ENCODE measurements at places on chromosomes 2 and 18.

- DNase-seq: no peak
Observed at GRCh38 chr18:72368308-72368707, 175.8 kb downstream of the CBLN2 start.

DNA sequence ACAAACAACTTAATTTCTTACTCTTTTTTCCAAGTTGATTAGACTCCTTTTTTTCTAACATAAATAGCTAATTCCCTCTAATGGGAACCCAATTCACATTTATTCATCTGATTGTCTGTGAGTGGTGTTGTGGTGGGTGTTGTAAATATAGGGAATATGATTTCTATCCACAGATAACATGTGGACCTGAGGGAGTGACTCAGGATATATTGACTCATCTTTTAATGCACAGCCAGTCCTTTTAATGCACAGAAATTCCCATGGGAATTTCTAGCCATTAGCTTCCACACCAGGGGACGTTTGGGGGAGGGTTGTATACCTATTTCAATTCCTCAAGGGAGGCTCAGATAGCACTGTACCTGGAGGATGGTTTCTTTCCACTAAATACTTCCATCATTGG lies 1339.6 kb upstream of the LRRTM1 start:
- DNase-seq: no peak

DNA sequence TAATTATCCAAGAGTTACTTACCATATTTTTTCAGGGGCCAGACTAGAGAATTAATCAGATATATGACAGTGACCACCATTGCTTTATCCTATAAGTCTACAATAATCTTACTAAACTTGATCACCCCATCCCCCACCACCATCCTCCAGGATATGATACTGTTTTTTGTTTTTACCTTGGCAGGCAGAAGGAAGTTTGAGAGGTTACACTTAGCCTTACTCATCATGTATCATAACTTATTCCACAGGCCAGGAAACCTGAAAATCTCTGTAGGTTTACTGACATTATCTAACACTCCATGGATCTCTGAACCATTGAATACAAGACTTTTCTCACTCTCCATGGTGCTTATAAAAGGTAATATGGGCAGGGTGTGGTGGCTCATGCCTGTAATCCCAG lies 602.7 kb downstream of the KCNJ3 start:
- no peak for DNase-seq

GRCh38 chr2:238127165-238128060 lies 11.1 kb upstream of the KLHL30 start:
- no peak for DNase-seq

DNA sequence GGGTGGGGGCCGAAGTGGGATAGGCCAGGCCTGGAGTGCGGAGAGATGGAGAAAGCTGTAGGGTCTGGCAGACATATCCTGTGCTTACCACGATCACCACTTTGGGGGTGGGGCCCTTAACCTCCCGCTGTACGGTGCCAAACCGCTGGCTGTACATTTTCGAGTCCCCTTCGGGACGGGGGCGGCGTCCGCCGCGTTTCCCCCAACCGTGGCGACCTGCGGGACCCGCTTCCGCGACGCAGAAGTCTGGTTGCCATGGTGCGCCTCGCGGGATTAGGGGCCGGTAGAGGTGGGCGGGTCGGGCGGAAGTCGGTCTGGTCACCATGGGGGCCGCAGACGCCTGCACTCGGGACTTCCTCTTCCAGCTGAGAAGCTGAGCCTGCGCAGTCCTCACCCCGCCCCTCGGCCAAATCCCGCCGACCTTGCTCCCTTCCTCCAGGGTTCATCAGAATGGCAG lies at the start of gene CFAP53:
Gene CFAP53 (minus strand): TSS at position 248 of the 457 bp plus-strand sequence. CDS start 91 bp downstream, at position 157.
- peak; percentile 89 for DNase-seq

GRCh38 chr2:55120634-55121359 lies 70.5 kb upstream of the RTN4 start:
- no peak for DNase-seq

GRCh38 chr2:159044804-159045286 lies 76.4 kb downstream of the TANC1 start:
- DNase-seq: no peak

DNA sequence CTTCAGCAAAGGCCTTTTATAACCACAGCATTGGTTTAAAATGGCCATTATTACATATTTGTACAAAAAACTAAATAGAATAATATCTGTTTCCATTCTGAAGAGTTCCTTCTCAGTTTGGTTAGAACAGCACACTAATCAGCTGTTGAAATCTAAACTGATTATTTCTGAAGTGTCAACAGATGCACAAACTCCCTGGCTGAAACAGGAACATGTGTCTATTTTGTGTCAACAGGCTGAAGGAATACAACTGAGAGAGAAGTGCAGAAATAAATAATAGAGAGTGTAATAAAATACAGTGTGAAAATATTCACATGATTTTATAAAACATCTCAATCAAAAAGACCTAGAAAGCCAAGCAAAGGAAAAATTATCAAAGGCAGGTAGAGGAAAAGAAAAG lies 29.7 kb downstream of the IKZF2 start:
- DNase-seq: no peak

DNA sequence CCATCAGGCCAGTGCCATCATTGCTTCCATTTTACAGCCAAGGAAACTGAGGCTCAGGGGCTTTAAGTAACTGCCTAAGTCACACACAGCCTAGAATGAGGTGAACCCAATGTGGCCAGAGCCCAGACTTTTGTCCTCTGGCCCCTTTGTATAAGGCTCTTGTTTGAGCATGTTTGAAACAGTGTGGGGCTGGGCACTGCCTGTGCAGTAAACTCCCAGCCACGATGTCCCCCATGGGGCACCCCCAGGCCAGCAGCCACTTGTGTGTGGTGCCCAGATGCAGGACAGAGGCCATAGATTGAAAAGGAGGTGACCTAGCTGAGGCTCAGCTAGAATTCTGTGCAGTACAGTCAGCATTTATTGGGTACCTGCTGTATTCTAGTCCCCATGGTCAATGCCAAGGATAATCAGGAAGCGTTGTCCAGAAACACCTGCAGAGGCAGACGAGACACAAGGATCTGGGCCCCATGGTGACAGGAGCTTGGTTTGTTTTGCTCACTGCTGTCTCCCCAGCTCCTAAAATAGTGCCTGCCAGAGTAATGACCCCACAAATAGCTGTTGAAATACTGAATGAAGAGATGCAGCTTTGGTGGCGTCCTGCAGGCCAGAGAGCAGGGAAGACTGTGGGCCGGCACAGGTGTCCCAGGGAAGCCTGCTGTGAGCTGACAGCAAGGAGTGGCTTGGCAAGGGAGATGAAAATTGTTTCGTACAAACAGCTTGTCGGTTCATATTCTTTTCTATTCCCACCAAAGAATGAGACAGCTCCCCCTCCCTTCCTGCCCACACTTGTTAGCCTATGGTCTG lies 160.7 kb downstream of the LDLRAD4 start:
- DNase-seq: no peak

GRCh38 chr2:102075479-102075878 lies 67.1 kb upstream of the IL1R1 start:
- DNase-seq: no peak

GRCh38 chr2:84197901-84198300 lies 261.2 kb downstream of the SUCLG1 start:
- no peak for DNase-seq

DNA sequence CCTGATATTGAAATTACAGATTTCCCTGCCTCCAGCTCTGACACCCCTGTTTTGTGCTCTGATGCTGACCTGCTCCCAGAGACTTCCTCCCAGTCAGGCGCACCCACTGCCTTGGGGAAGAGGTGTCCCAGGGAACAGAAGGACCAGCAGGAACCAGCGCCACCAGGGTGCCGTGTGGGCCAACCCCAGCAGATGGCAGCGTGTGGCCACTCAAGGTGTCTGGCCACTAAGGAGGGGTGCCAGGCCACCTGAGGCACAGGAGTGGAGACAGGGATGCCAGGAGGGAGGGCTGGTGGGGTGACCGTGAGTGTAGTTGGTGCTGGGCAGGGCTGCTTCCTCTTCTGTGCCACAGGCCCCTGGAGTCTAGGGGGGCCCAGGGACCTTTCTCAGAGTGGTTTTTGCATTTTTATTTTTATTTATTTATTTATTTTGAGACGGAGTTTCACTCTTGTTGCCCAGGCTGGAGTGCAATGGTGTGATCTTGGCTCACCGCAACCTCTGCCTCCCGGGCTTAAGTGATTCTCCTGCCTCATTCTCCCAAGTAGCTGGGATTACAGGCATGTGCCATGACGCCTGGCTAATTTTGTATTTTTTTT lies 56.0 kb downstream of the TEX44 start:
- DNase-seq: peak; percentile 66

DNA sequence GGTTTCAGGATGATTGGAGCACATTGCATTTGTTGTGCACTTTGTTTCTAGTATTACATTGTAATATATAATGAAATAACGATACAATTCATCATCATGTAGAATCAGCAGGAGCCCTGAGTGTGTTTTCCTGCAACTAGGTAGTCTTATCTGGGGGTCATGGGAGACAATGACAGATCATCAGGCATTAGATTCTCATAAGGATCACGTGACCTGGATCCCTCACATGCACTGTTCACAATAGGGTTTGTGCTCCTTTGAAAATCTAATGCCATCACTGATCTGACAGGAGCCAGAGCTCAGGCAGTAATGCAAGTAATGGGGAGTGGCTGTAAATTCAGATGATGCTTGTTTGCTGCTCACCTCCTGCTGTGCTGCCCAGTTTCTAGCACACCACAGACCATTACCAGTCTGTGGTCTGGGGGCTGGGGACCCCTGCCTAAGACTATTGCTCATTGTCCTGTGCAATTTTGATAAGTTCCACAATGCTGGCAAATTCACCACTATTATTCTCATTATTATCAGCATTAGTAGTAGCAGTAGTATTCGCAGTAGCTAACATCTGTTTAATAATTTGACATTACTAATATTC lies 428.7 kb upstream of the TNP1 start:
- DNase-seq: no peak

GRCh38 chr2:70145851-70146739 lies 44.7 kb downstream of the C2orf42 start:
- no peak for DNase-seq

GRCh38 chr2:61460163-61460562 lies 10.7 kb downstream of the USP34 start:
- no peak for DNase-seq

- DNase-seq: no peak
Observed at GRCh38 chr2:230575642-230576324, 136.9 kb upstream of the CAB39 start.

DNA sequence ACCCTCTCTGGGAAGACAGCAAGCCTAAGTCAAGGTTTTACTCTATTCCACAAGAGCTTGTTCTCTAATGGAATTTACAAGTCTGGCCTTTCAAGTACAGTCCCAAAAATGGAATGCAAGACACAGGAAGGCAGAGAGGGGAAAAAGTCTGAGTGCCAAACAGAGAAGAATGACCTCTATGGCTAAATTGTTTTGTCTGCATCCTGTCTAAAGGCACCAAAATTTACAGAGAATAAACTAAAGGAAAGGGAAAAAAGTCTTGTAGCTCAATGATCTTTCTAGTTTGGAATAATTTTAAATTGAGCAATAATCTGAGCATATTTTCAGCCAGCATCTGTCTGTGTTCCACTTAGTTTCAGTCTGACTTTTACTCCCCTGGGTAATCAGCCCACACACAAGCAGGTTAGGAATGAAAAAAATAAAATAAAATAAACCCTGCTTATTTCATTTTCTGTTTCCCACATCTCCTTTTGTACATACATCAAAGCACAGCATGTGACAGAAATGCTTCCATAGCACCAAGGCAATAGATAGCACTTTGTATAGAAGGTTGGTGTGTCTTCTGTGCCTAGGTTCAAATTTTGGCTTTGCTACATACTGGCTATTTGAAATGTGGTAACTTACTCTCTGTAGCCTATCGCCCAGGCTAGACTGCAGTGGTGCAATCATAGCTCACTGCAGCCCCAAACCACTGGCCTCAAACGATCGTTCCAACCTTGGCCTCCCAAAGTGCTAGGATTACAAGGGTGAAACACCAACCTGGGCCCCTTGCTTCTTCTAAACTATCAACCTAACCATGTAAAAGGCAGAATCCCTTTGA lies 105.1 kb downstream of the SLC8A1 start:
- DNase-seq: no peak

DNA sequence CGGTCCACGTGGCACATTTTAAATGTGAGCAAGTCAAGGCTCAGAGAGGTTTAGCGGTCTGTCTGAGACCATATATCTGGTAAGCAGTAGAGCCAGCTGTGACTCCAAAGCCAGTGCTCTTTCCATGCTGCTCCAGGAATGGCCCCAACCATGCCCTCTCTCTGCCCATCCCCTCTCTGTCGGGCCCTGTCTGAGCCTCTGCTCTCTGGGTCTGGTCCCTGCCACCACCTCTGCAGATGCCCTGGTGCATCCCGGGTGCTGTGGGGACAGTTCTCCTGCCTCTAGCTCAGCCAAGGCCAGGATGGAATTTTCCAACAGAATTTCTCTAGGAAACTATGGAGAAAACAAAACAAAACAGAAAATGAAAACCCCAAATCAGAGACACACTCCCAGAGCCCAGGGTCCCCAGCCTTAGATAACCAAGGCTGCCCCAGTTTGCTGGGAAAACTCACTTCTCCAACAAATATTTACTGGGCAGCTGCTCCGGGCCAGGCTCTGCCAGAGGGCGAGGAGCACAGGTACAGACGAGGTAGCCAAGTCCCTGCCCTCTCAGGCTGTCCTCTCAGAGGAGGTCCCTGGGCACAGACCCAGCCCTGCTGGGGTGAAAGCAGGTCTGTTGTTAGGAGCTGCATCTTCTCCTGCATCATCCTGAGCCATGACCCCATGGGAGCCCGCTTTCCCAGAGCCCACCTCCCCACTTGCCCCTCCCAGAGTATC lies 9.2 kb downstream of the ADRA2B start:
- no peak for DNase-seq

GRCh38 chr2:200913654-200914053 lies 24.5 kb downstream of the NIF3L1 start:
- DNase-seq: peak; percentile 18

GRCh38 chr18:37559194-37559593 lies 6.4 kb downstream of the CELF4 start:
- DNase-seq: no peak

DNA sequence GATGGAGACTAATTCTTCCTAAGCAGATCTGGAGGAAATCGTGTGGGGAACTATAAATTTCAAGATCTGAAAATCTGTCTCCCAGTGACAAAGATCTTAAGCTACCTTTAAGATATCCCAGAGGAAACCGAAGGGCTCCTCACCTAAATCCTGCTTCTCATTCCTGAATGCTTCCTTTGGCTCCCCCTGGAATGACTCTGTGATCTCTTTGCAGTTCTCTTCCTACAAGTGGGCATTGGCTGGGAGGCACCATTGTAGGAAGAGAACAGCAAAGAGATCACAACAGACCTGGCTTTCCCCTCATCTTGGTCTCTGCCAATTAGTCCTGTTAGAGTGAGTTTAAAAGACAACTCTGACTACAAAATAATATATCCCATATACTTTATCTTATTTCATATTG lies 70.0 kb upstream of the KCNH7 start:
- no peak for DNase-seq

GRCh38 chr18:34084635-34085034 lies 140.1 kb downstream of the NOL4 start:
- DNase-seq: no peak

Data from 8988T (cell line).